Ascending aorta (tissue), 2 donors: ENCODE measurements at places on chromosomes 4 and X. TPM values are rescaled to one million over a fixed set of nuclear protein-coding genes. Genes with fewer than 3 reads are reported as not detected.

Gene OCIAD2
- total RNA-seq = 1.9 TPM

DNA sequence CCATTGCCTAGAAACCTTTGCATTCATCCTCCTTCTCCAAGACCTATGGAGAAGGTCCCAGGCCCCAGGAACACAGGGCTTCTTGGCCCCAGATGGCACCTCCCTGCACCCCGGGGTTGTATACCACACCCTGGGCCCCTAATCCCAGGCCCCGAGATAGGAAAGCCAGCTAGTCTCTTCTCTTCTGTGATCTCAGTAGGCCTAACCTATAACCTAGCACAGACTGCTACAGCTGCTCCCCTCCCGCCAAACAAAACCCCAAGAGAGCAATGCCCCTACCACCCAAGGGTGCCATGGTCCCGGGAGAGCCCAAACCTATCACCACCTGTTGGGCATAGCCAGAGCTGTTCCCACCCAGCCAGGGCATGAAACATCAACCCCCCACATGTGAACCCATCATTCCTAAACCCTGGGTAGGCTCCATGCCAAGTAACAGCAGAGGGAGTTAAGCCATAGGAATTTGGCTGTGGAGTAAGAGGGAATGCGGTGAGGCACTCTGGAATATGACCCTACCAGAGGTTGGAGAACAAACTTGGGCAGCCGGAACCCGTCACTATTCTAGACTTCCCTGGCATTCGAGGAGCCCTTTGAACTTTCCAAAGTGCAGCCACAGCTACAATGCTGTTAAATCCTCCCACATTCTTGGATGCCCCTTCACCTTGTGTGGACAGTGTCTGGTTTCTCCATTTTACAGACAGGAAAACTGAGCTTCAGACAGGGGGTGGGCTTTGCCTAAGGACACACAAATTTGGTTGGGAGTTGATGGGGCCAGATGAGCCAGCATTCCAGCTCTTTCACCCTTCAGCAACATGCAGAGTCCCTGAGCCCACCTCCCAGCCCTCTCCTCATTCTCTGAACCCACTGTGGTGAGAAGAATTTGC, 10.9 kb upstream of the SASH3 start:
- no peaks in the 10 kb centered on the region for H3K4me1 ChIP-seq
- no peak overlapping the region for H3K27ac ChIP-seq
- H3K27me3 ChIP-seq = no peaks in the 10 kb centered on the region
- H3K4me3 ChIP-seq = no peak overlapping the region

GRCh38 chr4:150289881-150290280, 211.6 kb downstream of the DCLK2 start:
- H3K4me1 ChIP-seq = no peaks in the 10 kb centered on the region
- no peak overlapping the region for H3K4me3 ChIP-seq
- no peaks in the 10 kb centered on the region for H3K27me3 ChIP-seq
- H3K36me3 ChIP-seq = no peaks in the 10 kb centered on the region

DNA sequence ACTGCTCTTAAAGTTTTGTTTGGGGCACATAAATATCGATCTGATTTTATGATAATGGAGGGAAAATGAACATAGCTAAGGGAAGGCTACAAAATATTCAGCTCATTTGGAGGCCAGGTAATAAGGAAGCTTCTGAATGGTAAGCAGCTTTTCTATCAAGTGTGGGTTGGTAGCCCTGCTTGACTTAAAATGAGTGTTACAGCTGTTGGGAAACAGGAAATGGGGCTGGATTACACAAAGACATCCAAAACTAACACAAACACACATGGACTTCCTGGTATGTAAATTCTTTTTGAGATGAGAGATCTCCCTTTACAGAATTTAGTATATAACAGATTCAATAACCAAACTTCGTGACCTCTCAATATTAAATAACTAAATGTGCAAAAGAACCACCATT, 58.0 kb downstream of the FGF16 start:
- no peaks in the 10 kb centered on the region for H3K36me3 ChIP-seq
- DNase-seq = no peak
- H3K4me1 ChIP-seq = no peaks in the 10 kb centered on the region
- H3K27ac ChIP-seq = no peak overlapping the region
- no peak overlapping the region for H3K4me3 ChIP-seq

DNA sequence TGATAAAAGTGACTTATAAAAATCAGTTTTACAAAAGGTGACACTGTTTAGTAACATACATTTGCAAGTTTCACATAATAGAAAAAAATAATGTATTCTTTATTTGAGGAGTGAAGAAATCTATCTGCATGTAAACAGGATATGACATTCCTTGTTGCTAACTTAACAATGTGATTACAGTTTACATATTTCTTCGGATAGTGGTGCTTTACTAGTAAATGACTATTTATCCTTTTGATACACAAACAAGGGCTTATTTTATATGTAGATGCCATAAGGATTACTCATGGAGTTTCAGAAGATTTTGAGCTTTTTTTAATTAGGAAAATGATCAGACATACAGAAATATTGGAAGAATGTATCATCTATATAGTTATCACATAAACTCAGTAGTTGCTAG, 126.5 kb downstream of the SLIT2 start:
- DNase-seq = no peak
- H3K27ac ChIP-seq = no peak overlapping the region
- no peaks in the 10 kb centered on the region for H3K4me1 ChIP-seq
- no peaks in the 10 kb centered on the region for H3K36me3 ChIP-seq
